Stimulated activated CD8-positive, alpha-beta memory T cell treated with anti-CD3 and anti-CD28 coated beads, Interleukin-7, amount 100 ng/mL, for 1 hour (primary cell): ENCODE measurements at places on chromosomes 6 and 20.

DNA sequence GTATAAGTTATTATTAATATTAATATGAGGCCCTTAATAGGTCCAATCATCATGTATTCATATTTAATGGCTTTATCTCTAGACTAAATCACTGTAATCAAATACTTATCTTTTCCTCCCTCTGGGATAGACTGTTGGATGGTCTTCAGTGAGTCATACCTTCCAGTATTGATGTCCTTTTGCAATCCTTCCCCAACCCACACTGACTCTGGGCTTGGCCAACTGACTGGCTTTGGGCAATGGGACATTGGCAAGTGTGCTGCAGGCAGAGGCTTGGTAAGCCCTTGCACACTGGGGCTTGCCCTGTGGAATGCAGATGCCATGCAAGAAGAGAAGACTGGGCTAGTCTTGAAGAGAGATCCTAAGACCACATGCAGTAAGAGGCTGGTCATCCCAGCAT, 136.6 kb downstream of the CCDC170 start:
- DNase-seq, result no peak

- DNase-seq, result no peak
These were observed 299.0 kb downstream of the DOK5 start for GRCh38 chr20:54774426-54774825.

DNA sequence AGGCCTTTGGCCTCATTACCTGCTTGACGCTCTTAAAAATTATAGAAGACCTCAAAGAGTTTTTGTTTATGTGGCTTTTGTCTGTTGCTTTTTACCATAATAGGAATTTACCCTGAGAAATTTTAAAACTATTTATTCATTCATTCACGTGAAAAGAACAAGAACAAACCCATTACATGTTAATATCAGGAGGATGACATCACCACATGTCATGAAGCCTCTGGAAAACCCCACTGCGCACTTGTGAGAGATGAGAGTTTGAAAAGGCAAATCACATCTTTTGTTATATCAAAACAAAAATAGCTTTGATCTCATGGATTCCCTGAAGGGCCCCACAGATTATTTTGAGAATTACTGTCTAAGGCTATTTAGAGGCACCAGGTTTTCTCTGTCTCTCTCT, 61.3 kb upstream of the EYA2 start:
- no peak for DNase-seq

- DNase-seq, result no peak
These were observed 51.7 kb downstream of the MOCS1 start for GRCh38 chr6:39882531-39882899.

DNA sequence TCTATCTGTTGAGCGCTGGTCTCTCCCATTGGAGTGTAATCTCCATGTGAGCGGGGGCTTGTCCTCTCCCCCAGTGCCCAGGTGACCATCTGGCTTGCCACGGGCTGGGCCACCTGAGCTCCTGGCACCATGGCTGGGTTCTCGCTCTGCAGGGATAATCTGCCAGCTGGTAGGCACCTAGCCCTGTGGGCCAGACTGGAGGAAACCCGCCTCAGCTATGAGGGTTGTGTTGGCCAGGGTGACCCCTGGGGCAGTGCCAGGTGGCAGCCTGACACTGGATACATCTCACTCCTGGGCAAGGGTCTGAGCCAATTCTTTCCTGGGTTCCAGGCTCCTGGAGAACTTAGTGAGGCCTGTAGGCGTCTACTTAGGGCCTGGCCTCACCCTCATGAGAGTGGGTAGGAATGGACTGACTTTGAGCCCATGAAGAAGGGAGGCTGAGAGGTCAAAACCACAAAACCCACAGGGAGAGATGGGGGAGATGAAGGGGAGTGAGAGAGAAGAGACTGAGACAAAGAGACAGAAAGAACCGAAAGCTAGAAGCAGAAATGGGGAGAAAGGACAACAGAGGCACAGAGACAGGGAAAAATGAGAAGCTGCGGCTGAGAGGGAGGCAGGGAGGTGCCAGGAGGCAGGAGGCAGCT, 5.8 kb upstream of the SLC52A3 start:
- DNase-seq, result no peak

- no peak for DNase-seq
These were observed 385.5 kb downstream of the TENT5A start for GRCh38 chr6:81366972-81367371.

- no peak for DNase-seq
These were observed 82.1 kb downstream of the ADAT2 start for GRCh38 chr6:143368426-143368825.

- DNase-seq, result no peak
These were observed 45.6 kb downstream of the EYA4 start for GRCh38 chr6:133286765-133287164.

DNA sequence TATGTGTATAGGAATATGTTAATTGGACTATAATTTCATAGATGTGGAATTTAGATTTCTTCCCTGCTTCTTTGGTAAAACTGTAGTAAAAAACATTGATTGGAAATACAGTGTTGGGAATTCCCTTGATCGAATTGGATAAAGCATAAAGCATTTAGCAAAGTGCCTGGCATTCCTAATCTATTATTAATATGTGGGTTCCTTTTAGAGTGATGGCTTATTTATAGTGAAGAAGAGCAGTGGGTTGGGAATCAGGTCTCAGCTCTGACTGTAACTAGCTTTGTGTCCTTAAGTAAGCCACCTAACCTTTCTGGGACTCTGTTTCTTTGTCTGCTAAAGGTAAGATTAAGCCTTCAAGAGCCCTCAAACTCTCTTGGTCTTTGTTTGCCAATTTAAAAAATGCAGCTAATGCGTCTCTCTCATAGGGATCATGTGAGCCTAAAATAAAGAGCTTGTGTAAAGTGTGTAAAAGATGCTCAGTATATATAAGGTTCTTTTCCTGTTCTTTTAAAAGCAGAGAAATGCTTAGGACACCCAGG, 53.3 kb downstream of the KCNS1 start:
- DNase-seq, result no peak

DNA sequence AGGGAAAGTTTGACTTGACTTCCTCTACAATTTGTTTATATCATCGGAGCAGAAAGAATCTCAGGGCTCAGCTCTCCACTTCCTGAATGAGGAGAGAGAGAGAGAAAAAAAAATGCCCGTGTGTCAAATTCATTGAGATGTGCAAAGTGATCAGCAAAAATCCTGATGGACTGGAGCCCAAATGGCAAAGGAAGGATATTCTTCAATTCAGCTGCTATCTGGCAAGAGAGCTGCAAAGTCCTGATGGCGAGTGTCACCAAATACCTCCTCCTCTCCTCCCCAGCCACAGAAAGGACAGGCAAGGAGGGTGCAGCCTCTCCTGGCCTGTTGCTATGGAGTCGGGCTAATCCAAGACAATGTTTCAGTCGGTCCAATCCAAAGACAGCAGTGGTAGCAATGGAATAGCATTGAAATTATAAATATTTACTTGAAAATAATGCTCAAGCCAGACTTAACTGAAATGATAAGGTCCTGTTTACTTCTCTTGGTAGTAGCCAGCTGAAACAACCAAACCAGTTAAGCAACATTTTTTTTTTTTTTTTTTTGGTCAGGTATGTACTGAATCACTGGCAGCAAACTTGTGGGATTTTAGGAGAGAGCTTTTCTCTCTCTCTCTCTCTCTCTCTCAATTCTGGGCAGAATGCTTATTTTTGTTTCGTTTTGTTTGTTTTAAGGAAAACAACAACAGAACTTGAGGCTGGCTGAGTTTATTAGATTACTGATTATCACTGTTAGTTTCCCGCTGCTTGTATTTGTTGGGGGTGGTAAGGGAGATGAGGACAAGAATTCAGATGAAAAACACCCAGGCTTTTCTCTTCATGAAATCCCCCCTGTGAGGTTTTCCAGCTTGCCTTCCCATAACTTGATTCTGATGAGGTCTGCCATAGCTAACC, 204.2 kb downstream of the BCAS1 start:
- DNase-seq, result no peak

DNA sequence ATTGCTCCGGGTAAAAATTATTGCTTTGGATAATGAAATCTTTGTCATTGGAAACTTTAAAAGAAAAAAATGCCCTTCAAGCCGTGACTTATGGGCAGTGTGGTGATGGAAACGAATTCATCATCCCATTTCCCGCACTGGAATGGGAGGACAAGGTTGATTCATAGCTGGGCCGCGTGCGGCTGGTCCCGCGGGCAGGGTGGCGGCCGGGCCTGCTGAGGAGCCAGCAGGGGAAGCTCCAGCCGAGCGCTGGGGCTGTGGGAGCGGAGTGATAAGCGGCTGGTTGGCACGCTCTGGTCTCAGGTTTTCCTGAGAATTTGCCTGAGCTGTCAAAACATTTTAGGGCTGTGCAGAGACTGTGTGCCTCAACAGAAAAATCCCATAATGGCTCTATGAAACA, 351.7 kb downstream of the CDC5L start:
- no peak for DNase-seq

DNA sequence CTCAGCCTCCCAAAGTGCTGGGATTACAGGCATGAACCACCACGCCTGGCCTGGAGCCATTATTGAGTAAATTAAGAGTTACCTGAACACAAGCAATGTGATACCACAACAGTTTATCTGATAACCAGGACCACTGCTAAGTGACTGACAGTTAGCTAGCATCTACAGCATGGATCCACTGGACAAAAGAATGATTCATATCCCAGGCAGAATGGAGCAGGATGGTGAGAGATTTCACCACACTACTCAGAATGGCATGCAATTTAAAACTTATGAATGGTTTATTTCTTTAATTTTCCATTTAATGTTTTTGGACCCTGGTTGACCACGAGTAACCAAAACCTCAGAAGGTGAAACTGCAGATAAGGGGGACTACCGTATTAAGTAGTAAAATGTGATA, 48.6 kb downstream of the RALGAPA2 start:
- DNase-seq, result no peak

DNA sequence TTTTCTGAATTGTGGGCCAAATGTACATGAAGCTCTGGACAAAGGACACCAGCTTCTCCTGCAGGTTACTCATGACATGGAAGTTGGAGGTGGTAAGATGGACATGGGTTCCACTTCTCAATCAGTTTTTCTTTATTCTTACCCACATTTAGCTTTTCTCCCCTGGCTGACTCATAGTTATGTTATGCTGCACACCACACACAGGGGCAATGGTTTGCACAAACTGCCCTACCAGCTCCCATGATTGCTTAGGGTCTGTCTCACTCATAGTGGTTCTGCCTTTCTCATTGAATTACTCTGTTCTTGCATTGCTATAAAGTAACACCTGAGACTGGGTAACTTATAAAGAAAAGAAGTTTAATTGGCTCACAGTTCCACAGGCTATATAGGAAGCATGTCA, 4.5 kb upstream of the CD109 start:
- no peak for DNase-seq

GRCh38 chr20:15767586-15767985, 805.7 kb downstream of the KIF16B start:
- no peak for DNase-seq

- no peak for DNase-seq
These were observed 43.8 kb downstream of the RALGAPA2 start for GRCh38 chr20:20668639-20669038.

DNA sequence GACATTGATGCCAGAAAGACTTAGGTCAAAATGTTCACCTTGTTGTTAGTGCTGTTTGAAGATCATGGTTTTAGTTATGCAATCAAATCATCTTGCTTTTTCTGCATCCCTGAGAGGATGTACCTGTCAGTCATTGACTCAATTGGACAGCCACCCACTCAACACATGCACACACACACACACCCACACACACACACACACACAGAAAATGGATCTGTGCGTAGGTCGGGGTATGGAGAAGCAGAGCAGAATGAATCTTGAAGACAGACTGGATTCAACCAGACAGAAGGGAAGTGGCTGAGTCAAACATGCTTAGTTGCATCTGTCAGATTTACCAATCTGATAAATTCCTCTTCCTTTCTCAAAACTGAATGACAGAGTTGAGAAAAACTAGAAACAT, 19.1 kb upstream of the ZSCAN23 start:
- DNase-seq, result no peak

DNA sequence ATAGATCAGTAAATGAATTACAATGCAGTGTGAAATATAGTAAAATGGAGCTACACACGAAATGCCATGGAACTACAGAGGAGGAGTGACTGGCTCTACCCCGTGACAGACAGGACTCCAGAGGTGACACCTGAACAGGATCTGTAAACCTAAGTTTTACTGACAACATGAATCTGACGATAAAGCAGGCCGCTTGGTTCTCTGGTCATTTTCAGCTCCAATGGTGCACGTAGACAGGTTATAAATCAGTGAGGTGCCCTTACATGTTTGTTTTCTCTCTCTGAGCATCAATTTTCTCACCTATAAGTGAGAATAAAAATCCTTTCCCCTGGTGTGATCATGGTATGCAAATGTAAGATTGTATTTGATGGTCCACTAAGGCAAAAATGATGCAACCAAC, 301.7 kb upstream of the PLN start:
- no peak for DNase-seq

- no peak for DNase-seq
These were observed 36.8 kb downstream of the GCNT2 start for GRCh38 chr6:10557913-10558312.

- no peak for DNase-seq
These were observed 35.0 kb upstream of the ID1 start for GRCh38 chr20:31570021-31570463.

GRCh38 chr6:95292011-95292410, 285.3 kb upstream of the MANEA start:
- DNase-seq, result no peak

- no peak for DNase-seq
These were observed 657.6 kb downstream of the PRKN start for GRCh38 chr6:162069995-162070394.

GRCh38 chr6:71446470-71446869, 157.9 kb downstream of the OGFRL1 start:
- DNase-seq, result no peak

DNA sequence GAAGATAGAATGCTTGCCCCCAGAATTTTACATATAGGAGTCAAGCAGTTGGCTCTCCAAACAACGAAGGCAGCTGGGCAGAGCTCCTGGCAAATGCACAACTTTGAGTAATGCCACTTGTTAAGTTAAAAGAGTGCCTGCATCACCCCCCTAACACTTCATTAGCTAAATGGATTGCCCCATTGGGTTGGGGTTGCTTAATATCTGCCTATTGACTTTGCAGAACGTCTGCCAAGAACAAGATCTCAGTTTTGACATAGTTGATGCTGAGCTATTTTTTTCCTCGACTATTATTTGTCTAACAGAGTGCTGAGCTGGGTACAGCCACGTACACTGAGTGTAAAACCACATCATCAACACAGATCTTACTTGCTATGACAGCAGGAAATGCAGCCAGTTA, 12.1 kb downstream of the ANKRD60 start:
- no peak for DNase-seq

DNA sequence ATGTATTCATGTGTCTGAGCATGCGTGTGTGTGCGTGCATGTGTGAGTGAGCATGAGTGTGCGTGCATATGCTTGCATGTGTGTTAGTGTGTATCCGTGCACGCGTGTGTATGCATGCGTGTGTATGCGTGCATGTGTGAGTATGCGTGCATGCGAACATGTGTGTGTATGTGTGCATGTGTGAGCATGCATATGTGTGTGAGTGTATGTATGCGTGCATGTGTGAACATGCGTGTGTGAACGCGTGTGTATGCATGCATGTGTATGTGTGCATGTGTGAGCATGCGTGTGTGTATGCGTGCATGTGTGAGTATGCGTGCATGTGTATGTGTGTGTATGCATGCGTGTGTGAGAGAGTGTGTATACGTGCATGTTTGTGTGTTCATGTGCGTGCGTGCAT, 77.9 kb downstream of the SMOC2 start:
- DNase-seq, result no peak

GRCh38 chr20:20211274-20211987, 156.5 kb upstream of the INSM1 start:
- no peak for DNase-seq

GRCh38 chr20:21511850-21512633, 1.8 kb downstream of the NKX2-2 start:
- no peak for DNase-seq

GRCh38 chr20:61350500-61351250, 98.6 kb downstream of the CDH4 start:
- no peak for DNase-seq
